ENCODE measurements at places on chromosomes 1 and 21.

DNA sequence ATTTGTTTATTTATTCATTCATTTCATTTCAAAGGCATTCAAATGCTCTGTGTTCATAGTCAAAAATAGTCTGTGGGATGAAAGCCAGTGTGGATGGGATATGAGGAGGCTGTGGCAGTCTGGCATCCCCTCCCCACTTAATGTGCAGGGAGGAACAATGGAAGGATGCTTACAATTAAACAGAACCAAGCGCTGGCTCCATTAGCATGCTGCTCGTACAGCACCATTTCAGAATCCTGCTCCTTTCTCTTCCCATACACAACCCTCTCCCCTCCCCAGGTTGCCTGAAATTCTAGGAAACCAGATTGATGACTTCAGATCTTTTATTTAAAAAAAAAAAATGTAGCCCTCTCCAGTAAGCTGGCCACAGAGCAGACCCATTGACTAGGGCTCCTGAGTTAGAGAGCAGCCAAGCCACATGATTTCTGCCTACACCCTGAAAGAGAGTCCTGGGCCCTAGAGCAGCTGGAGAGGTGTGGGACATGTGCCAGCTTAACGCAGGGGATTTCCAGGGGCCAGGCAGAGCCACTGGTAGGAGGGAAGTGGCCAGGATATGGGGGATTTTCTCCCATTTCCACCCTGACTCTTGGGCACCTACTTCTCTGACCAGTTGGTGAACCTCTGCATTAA, 205.2 kb downstream of the ASTN1 start:
- no peak for DNase-seq

DNA sequence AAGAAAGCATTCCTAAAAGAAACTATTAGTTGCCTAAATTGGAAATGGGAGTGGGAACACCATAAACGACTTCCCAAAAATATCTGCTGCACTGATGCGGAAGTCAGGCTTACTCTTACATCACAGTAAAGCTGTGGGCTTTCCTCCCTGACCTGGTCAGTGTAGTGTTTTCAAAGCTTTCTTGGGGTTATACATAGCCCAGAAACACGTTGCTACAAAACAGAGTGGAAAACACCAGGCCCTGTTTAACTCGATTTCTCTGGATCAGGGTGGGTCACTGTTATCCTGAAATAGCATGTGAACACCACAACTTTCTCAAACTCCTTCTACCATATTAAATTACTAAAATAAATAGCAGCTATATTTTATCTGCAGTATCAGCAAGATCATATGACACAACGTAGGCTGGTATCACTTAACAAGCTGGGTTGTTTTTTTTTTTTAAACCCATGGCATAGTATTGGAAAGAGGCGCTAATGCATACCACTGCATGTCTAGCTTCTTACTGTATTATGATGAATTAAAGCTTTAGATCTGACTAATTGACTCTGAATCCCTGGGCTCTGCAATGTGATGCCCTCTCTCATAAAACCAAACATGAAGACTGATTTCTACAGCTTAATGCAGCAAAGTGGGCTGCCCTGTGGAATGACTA, 184.6 kb downstream of the TGFB2 start:
- DNase-seq: no peak

DNA sequence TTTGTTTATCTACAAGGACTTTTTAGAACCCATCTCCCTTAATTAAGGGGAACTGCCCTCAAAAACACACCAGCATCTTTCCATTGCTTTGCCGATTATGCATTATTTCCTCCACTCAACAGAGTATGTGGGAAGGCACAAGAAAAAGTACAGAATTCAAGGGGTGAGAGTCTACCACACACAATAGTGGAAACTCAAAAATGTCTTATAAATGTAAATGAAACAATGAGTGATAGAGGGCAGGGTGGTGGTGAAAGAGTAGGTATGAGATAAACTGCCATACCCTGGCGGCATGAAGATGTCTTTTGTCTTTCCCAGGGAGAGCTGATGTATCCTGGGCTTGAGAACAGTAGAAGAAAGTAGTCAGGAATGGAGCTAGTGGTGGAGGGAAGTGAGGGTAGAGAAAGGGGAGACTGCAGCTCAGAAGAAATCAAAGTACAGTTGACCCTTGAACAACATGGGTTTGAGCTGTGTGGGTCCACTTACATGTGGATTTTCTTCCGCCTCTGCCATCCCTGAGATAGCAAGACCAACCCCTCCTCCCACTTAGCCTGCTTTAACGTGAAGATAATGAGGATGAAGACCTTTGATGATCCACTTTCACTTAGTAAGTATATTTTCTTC, 24.4 kb downstream of the CD58 start:
- no peak for DNase-seq

- peak; percentile 78 for DNase-seq
Observed at GRCh38 chr1:229221106-229222019, 49.5 kb upstream of the RAB4A start.

GRCh38 chr21:17636711-17637110, 24.0 kb upstream of the BTG3 start:
- DNase-seq: peak; percentile 1

DNA sequence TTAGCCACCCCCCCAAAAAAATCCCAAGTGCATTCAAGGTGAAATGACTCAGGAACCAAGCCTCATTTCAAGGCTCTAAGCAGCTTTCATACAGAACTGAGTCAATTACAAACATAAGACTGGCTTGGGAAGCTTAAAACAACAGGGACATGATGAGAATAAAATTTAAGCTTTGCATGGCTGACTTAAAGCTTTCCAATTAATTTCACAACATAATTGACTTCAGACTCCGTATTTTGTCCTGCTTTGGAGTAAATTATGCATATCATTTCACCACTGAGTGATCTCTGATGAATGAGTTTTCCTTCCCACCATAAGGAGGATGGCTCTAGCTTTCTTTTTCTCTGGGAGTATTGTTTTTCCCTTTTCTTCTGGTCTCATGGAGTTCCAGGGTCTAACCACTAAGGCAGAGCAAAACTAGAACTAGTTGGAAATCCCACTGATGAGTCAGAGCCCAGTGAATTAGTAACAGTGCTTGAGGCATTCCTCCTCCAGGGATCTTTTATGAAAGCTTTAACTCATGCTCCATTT, 72.8 kb downstream of the XCL2 start:
- DNase-seq: peak; percentile 89

- DNase-seq: no peak
Observed at GRCh38 chr1:66788231-66788939, 12.7 kb downstream of the INSL5 start.

DNA sequence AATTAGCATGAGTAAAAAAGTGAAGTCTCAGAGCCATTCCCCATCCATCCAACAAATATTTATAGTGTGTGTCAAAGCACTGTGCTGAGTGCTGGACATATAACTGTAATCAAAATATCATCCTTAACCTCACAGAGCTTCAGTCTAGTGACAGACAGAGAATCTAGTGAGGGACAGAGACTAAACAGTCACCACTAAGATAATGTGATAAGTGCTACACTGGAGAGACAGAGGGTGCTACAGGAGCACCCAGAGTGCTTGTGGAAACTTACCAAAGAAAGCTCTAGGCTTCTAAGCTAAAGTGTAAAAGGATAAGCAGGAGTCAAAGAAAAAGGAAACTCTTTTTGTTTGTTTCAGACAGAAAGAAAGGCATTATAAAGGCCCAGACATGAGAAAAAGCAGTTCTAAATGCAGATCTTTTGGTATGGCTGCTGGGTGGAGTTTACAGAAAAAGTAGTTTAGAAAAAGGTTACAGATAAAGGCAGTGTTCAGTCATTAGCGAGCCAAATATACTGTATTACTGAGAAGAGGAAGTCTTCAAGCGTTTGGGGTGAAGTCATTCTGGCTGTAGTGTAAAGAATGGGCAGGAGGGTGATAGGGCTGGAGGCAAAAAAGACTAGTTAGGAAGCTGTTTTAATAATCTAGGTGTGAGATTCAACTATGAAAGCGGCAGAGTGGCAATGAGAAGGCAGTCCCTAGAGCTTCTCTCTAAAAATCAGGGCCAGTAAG, 83.8 kb downstream of the SCMH1 start:
- DNase-seq: no peak

GRCh38 chr1:93673163-93673829, 8.3 kb downstream of the BCAR3 start:
- peak; percentile 81 for DNase-seq

DNA sequence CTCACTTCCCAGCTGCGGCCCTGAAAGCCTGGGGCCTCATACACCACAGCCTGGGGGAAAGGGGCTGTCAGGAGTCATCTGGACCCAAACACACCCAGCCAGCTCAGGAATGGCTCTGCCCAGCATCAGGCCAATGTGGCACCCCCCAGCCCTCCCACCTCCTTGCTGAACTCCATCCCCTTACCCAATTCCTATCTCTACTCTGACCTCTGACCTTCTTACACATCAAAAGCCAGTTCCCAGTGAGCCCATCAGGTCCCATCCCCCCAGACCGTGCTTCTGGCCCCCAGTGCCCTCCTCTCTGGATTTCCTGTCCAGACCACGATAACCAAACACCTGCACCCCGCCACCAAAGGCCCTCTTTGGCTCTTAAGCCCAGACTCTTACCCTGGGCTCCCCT, 16.3 kb downstream of the CRYBG2 start:
- no peak for DNase-seq

DNA sequence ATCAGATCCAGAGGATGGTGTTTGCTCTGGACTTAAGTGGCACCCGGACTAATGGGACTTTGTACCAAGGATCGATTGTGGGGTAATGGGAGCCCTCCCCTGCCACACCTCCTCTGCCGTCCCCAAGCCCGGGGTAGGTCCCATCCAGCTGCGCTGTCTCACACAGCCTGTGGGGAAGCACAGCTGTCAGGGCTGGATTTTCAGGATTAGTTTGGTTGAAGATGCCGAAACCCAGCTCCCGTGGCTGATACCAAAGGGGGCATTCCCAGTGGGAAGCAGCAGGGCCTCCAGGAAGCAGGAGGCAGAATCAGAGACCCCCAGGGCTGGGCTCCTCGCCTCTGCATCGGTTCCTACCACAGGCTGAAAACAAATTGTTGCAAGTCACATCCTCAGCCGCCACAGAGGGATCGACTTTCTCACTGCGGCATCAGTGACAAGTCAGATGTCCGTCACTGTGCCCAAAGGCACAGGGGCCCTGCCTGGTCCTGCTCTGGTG, 59.7 kb downstream of the MATN1 start:
- DNase-seq: no peak

DNA sequence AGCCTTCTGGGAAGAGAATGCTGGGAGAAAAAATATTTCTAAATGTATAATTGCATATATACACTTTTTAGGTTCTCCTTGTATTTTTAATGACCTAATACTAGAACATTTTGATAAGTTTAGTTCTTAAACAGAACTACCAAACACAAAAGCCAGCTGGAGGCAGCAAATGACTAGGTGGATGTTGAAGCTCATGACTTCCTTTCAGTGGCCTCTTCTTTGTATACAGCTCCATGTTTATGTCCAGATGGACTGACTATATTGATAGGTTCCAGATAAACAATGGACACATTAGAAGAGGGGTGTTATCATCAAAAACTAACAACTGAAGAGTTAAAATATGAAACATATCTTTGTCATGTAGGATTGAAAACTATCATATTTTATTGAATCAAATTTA, 52.5 kb downstream of the LRRC8D start:
- DNase-seq: peak; percentile 34

DNA sequence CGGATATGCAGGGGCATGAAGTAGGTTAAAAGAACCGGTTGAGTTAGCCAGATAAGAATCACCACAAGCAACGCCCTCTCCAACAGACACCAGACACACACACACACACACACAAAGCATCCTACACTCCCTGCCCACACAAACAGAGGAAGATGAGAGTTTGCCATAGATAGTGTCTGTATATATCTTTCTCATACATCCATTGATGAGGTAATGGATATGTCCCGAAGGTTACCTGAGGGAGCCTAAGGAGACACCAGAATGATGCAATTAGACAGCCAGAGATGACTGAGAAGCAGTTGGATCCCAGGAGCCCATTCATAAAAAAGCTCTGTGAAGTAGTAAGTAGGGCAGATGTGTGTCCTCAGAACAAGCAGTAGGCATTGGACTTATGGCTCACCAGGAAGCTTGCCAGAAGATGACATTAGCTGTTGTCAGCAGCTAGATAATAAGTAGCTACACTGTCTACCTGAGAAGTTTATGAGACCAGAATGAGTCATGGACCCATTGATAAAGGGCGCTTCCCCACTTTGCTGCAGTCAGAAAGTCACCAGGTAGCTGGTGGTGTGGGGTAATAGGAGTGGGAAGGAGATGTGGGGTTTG, 247.0 kb downstream of the KCNT2 start:
- no peak for DNase-seq

- no peak for DNase-seq
Observed at GRCh38 chr1:63643926-63644325, 50.7 kb downstream of the PGM1 start.

- no peak for DNase-seq
Observed at GRCh38 chr1:41272601-41273000, 30.5 kb upstream of the SCMH1 start.

GRCh38 chr21:43652616-43653015, 6.7 kb downstream of the HSF2BP start:
- DNase-seq: no peak

- peak; percentile 28 for DNase-seq
Observed at GRCh38 chr1:3695326-3696217, 43.3 kb downstream of the TP73 start.

DNA sequence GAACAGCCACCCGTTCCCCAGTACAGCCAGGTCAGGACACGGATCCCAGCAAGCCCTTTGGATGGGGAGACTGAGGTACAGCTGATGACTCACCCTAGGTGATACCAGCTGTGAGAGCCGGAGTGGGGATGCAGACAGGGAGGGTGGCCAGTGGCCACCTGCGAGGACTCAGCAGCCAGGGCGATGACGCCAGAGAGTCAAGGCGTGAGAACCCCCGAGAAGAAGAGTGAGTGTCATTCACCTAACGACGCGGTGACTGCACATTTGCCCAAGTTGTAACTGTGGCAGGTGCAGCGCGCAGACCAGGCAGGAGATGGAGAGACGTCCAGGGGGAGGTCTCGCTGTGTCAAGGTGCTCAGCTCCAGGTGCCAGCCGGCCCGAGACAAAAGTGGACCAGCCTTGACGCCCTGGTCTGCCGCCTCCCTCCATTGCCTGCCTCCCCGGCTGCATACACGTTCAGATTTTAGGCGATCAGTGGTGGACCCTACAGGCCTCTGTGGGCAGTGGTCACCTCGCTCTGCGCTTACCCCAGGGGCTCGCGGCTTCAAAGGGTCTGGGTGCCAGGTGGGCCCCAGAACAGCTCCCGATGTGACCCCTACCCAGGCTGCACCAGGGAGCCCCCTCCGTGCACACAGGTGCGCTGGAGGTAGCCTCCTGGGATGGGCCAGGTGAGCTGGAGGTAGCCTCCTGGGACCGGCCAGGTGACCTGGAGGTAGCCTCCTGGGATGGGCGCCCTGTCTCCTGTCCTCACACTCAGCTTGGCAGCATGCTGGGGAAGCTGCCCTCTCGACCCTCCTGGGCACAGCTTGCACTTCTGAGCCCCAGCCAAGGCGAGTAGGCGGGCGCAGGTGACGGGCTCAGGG, 11.9 kb downstream of the LRRC3 start:
- DNase-seq: no peak

DNA sequence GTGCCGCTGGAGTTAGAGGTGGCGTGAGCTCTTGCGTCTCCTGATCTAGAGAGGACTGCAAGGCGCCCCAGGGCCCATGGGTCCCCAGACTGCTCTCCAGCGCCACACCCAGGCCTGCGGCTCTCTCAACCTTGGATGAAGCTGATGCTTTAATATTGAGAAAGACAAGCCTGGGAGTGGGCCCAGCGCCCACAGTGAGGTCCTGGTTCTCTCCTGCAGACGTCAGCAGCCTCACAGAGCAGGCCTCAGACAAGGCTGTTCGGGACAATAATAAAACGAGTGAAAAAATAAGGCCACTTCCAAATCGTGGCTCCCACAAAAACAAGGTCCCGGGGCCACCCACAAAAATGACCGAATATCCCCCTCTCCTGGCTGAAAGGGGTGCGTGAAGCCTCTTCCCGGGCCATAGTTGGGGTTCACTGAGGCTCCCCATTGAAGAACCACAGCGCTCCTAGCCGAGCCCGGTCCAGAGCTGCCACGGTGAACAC, 6.0 kb upstream of the DNMT3L start:
- DNase-seq: no peak
